ENCODE measurements at places on chromosomes 6 and 20.
A peak's percentile ranks its signal among the peaks of the same experiment; 100 is the strongest.

- no peak for DNase-seq
These were observed 75.0 kb upstream of the EZR start for GRCh38 chr6:158894193-158894592.

GRCh38 chr6:14704383-14705271 is 541.2 kb upstream of the JARID2 start:
- DNase-seq: no peak

DNA sequence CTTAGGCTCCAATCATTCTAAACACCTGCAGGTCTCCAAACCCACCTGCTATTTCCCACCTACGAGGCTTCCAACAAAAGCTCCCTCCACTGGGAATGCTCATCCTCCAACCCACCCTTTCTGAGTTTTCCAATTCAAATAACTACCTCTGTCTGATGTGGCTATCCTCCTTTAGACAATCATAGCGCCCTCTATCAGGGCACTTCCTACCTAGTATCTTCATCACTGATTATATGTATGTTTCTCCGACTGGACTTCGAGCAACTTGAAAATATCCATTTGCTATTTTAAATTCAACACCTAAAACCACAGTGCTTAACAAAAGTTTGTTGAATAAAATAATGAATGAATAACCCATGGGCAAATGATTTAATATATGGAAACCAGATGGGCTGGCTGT is 41.3 kb downstream of the MTFR2 start:
- DNase-seq: no peak

GRCh38 chr6:7668936-7669335 is 57.0 kb upstream of the BMP6 start:
- no peak for DNase-seq

GRCh38 chr20:36830791-36831691 is 44.9 kb upstream of the TLDC2 start:
- DNase-seq: peak; percentile 36

DNA sequence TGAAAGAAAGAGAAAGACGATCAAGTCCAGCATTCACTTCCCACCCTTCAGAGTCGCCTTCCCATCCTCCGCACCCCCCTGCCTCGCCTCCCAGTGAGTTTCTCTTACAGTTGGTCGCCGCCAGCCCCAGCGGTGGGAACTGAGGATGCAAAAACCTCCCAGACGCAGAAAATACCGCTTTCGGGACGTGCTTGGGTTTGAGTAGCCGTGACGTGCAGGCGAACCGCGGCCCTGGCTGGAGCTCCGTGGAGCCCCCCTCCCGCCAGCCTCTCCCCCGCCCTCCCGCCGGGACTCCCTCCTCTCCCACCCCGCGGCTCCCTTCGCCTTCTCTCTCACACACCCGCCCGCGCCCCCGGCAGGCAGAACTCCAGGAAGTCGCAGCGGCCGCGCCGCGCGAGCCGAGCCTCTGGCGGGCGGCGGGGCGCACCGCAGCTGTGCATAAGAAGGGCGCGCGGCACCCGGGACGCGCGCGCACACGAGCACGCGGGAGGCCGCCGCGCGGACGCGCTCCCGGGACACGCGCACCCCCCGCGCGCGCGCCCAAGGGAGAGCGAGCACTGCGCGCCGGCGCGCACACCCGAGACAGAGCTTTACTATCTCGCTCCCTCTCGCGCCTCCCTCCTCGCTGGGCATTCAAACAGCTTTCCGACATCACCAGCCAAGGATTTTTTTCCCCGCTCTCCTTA is at the start of gene ADGRB3:
ADGRB3 (plus strand) TSS at position 557 of the 686 bp plus-strand sequence. CDS start 3,394 bp downstream, outside the sequence.
- peak; percentile 98 for DNase-seq

- no peak for DNase-seq
These were observed 242.9 kb downstream of the CDC5L start for GRCh38 chr6:44630125-44631028.

- no peak for DNase-seq
These were observed 2.8 kb upstream of the NUP153 start for GRCh38 chr6:17709476-17709875.

DNA sequence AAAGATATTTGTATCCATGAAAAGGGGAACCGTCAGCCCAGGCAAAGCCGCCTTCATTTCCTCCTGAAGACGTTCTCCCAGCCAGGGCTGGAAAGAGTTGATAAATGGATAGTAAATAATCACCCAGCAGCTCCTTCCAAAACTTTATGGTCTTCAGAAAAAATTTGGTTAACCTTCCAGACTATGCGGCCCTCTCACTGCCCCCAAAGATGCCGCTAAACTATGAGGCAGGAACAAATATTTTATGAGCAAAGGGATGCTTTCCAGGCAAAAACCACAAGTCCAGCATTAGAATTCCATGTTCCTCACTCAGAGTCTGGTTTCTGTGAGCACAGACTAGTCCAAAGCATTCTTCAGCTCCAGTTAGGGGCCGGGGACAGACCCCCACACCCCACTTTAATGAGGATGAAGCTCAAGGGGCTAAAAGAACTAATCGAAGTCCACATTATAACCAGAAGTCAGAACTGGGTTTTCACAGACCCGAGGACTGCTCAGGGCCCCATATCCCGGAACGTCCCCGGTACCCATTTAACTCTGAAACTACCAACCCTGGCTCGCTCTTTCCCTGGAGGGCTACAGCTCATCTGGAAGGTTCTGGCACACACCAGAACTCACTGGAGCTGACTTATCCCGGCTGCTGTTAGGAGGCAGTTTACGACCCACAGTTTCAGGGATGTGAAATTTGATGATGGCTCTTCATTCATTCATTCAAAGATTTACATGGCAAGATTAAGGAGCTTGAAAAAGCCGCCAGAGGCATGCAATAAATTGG is 29.4 kb downstream of the BMP7 start:
- DNase-seq: no peak

DNA sequence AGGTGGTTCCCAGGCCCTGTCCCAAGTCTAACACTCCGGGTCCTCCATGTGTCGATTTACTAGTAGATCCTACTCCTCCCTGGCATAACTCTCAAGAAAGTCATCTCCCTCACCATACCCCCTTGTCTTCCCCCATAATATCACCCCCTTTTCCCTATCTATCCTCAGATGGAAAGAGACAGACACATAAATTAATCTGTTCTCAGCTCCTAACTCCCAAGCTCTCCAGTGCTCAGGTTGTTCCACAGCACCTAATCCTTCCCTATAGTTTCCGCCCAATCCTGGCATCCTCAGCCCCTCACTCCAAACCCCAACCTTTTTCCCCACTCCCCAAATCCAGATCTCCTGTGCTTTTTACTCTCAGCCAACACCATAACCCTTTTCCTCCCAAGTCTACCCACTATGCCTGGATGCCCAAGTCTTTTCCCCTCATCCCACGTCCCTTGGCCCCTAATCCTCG is 808 bp downstream of the ILRUN start:
- no peak for DNase-seq

DNA sequence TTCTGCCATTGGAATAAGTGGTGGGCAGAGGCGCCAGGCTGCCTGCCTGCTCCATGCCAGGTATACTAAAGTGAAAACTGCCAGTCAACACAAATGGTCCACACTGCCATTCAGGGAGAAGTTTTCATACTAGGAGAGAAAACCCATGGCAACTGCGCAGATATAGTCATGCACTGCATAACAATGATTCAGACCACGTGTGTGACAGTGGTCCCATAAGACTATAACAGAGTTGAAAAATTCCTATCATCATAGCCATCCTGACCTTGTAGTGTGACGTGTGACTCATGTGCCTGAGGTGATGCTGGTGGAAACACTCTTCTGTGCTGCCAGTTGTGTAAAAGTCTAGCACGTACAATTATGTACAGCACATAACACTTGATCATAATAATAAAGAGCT is 25.1 kb downstream of the ZC3H12D start:
- DNase-seq: no peak

DNA sequence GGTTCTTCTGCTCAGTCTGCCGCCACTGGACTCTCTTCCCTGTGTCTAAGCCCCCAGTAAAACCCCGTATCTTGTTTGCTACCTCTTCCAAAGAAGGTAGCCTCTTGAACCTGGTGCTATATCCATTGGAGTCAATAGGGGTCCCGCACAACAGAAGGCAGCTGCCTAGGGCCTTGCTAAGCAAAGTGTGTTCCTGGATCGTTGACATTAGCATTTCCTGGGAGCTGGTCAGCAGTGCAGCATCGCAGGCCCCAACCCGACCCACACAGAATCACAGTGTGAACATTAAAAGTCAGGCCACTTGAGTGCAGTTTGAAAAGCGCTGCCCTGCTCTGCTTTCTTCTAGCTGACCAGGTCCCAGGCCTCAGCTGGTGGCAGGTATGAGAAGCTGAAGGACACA is 2.9 kb downstream of the ADA start:
- DNase-seq: no peak

GRCh38 chr6:145258122-145258521 is 477.2 kb downstream of the EPM2A start:
- DNase-seq: no peak

- no peak for DNase-seq
These were observed 54.6 kb downstream of the RPP21 start for GRCh38 chr6:30399390-30400058.

GRCh38 chr20:57131077-57131476 is 135.4 kb downstream of the BMP7 start:
- no peak for DNase-seq

DNA sequence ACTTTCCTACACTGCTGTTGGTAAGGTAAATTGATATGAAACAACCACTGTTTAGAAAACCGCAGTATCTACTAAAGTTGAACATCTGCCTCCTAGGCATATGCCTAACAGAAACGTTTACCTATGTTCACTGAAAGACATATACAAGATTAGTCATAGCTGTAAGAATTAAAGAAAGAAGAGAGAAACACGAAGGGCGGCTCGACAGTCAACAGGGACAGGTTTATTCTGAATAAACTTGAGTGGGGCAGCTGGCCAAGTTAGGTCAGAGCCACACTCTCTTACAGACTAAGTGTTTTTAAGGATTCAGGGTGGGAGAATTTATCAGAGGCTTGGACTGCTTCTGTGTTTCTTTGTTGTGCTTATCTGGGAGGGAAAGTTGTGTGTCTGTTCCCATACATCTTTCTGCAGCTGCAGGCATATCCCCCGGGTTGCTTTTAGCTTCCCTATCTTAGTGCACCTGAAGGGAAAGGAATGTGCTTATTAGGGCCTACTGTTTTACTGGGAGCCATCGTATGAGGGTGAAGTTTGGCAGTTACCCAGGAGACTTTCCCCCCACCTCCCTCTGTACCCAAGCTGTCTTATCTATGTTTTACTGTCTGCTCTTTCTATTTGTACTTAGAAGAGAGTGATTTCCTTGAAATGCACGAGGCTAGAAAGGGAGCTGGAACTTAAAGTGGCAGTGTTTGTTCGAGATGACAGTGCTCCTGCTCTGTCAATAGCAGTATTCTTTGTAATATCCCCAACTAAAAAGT is 20.4 kb downstream of the PROCR start:
- DNase-seq: no peak

Data from hippocampal formation (tissue), 2 donors.